Activated T-helper 1 cell treated with anti-CD3 and anti-CD28 coated beads, Interleukin-12 subunit alpha, Interleukin-12 subunit beta, Interleukin-2, Interleukin-4 antibody, amounts not matched to agents 30 ng/mL and 10 ng/mL and 1 ng/mL, durations not matched to agents 14 hours and 24 hours and 36 hours (primary cell): ENCODE measurements at places on chromosomes 4 and X. TPM values are rescaled to one million over a fixed set of nuclear protein-coding genes. Genes with fewer than 3 reads are reported as not detected.

The DGKK gene
- not detected in 2 replicates for total RNA-seq

The RASSF6 gene
- not detected in 2 replicates for total RNA-seq

The ENPEP gene
- total RNA-seq: 0.03 and 0.37 TPM in 2 replicates

The LAS1L gene
- 62.5 and 65.1 TPM in 2 replicates for total RNA-seq

The UGT2B10 gene
- total RNA-seq: not detected in 2 replicates

The MAGED2 gene
- total RNA-seq: 25.7 and 31.2 TPM in 2 replicates

The BMP3 gene
- total RNA-seq: not detected in 2 replicates
